T-helper 2 cell (primary cell): ENCODE measurements at places on chromosomes 5 and 9.

- no peak for DNase-seq
These were observed 20.6 kb upstream of the PRDM6 start for GRCh38 chr5:123068368-123068938.

DNA sequence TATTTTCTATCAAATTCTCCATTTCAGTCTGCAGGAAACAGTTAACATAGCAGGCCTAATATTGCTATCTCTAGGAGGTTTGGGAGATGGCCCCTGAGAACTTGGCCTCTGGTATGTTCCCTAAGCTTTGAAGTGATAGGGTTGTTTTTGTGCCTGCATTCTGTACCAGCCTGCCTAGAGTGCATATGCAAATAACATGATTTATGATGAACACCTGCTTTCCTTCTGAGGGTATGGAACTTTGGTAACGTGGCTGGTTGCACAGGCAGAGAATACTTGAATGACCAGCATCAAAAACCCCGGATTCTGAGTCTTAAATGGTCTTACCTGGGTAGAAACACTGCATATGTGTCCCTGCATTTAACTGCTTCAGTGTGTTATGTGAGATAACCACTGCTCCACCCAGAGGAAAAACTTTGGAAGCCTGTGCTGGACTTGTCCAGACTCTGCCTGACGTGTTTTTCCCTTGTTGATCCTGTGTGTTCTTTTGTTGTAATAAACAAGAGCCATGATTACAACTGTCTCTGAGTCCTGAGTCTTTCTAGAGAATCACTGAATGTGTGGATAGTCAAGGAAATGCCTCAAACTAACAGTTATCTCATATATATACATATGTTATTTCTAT, 111.3 kb upstream of the ABCA1 start:
- DNase-seq, result no peak

DNA sequence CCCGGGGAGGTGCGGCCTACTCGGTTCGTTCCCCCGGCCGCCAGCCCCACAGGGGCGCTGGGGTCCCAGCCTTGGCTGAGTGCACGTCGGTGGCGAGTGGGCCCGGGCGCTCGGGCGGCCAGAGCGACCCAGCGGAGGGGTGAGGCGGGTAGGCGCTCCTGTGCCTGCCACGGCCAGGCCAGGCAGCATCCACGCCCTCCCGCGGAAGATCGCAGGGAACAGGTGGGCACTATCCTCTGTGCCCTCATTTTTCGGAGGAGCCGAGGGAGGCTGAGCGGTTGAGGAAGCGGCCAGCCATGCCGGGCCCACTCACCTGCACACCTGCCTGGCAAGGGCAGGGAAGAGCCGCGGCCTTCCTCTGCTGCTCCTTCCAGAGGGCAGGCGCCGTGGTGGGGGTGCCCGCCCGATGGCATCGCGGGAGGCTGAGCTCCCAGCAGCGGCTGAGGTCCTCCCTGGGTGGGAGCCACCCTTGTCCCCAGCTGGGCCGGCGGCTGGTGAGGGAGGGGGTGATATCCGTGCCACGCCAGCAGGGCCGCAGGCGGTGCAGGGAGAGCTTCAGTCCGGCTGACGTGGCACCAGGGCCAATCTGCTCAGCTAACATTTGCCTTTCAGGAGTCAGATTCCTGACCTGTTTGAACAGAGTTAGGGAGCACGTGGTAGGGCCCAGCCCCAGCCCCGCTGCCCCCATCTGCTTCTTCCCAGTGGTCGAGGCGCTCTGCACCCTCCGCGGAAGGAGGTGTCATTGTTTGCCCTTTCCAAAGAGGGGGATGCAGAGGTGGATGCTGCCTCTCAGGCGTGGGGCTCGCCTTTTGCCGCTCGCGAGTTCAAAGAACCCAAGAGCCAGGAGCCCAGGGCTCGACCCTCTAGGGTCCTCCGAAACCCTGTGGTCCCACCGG, 1.6 kb upstream of the SEC16A start:
- DNase-seq, result no peak

DNA sequence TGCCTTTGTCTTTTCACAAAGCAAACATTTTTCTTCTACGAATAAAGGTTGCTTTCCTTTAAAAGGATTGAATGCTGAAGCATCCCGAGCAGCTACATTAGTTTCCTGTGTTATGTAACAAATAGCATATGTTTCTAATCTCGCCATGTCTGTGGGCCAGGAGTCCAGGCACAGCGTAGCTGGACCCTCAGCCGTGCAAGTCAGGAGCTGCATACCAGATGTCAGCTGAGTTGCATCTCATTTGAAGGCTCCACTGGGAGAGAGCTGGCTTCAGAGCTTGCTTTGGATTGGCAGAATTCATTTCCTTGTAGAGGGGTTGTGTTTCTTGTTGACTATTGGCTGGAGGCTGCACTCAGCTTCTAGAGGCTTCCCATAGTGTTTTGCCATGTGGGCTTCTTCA, 16.0 kb upstream of the GOLPH3 start:
- no peak for DNase-seq

GRCh38 chr9:124047251-124047672, 35.7 kb downstream of the LHX2 start:
- DNase-seq, result no peak

DNA sequence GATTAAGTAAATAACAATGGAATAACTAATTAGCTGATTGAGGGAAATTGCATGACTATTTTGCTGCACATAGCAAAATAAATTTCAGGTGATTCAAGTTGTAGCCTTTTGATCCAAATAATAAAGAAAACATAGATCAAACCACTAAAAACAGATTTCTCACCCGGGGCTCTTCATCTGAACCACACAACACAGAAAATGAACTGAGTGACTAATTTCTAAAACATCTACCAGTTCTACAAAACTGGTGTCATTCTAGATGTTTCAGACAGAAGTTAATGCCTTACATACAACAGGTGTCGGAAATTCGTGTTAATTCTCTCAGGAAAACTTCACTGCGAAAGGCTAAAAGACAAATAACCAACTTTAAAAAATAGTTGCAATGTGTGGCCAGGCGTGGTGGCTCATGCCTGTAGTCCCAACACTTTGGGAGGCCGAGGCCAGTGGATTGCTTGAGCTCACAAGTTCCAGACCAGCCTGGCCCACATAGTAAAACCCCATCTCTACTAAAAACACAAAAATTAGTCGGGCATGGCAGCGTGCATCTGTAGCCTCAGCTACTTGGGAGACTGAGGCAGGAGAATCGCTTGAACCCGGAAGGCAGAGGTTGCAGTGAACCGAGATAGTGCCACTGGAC, 6.9 kb downstream of the PROP1 start:
- DNase-seq, result no peak

DNA sequence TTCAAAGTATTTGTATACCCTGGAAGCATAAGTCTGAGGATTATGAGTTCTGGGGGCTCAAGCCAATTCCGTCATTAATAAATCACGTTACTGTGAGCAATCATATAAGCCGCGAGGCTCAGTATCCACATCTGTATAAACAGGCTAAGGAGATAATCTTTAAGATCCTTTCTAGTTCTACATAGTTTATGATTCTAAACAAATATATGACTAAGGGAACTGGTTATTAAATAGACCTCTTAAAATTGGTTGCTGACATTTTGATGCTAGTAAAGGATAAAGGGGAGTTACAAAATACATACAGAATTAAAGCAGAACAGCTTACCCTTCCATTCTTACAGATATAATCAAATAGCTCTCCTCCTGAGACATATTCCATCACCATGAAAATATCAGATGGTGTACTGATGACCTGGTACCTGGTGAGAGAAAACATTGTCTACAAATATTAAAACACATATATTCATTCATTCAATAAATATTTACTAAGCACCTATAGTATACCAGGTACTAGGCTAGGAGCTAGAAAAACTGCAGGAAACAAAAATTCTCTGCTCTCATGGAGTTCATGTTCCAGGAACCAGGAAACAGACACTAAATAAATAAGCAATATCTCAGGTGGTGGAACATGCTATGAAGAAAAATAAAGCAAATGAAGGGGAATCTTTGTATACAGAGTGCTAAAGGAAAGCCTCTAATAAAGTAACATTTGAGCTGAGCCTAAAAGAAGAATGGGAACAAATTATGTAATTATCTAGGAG, 19.5 kb upstream of the TTC33 start:
- no peak for DNase-seq

- no peak for DNase-seq
These were observed 251.3 kb downstream of the KDM4C start for GRCh38 chr9:7009065-7009464.

DNA sequence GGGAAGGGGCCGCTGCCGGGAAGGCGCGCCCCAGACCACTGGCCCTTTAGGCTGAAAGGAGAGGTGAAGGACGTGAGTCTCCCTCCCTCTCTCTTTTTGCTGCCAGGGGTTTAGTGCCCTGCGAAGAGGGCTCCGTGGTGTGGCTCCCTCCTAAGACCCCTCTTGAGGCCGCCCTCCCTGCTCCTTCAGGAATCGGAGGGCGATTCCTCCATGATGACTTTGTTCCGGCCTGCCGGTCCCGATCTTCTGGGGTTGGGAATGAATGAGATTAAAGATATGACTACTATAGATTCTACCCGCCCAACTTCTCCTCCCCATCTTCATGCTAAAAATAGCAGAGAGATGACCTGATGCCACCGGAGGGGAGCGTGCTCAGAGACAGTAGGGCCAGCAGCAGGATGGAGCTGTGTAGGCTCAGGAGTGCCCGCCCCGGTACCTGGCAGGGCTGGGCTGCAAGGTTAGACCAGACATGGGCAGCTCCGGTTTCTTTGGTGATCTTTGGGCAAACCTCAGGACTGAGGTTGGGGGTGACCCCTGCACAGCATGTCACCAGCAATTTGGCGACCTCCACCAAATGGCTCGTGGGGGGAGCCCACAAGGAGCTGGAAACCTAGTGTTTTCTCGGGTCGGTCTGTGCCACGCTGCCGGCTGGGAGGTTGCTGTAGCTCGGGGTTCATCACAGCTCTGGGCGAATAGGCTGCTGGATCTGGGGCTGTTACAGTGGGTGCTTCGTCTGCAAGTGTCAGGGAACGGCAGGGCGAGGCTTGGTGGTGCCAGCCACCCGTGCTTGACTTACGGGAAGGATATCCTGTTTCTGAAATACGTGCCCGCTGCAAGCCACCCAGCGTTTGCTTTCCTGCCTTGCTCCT, 1.7 kb downstream of the OLFM1 start:
- DNase-seq, result no peak

DNA sequence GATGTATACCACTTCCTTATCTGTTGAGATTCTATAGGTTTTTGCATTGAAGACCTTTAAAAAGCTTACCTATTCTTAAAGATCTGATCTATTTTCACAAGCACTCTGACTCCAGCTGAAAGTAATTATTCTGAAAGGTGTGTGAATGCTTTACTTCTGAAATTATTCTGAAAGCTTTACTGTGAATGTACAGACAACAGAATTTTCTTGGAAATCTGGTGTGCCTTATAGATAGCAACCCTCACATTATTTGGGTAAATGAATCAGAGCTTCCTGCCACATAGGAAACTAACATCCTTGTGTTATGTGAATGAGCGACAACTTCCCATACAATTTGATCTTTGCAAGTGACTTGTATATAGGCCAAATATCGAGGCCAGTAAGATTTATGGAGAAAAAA, 6.5 kb downstream of the CDO1 start:
- no peak for DNase-seq

DNA sequence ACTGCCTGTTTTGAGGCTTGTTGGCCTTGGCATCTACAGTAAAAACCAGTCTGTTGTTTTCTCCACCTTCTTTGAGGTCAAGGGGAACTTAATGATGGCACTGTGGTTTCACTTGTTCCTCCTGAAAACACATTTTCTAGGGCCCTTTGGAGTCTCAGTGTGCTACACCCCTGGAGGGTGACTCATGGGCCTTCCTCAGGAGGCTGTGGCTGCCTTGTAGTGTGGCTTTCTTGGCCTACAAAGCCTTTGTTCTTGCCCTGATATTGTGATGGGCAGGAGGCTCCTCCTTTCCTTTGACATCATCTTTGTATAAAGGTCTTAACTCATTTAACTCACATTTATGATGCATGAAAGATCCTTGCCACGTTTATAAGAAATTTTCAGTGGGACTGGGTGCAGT, 56.3 kb upstream of the GPBP1 start:
- DNase-seq, result no peak

DNA sequence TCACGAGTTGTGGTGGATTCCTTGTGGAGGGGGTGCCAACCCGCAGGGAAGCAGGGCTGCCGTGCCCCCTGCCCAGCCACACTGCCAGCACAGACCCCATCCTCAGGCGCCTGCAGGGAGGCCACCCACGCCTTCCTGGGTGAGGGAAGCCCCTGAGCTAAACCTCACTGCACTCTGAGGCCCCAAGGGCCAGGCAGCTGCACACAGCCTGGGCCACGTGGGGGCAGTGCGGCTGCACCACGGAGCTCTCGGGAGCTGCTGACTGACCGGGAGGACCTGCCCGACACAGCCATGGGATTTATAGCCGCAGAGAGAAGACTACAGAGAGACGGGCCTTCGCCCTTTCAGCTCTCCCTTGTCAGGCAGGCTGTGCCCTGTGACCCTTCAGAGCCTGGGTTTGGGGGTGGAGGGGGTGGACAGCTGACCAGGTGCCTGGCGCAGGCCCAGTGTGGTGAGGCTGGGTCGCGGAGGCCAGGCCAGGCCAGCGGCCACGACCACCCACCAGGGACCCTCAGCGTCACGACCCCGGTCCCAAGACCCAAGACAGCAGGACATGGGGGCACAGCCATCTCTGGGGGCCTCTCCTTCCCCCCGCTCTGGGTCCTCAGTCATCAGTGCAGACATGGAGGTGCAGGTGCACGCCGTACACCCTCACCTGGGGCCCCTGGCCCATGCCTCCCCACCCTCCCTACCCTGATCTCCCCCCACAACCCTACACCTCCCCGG, 4.3 kb upstream of the AHRR start:
- DNase-seq, result no peak

- DNase-seq, result no peak
These were observed 32.5 kb downstream of the GRAMD2B start for GRCh38 chr5:126455728-126456127.

- DNase-seq, result no peak
These were observed 14.1 kb upstream of the C5orf58 start for GRCh38 chr5:170218726-170219125.

DNA sequence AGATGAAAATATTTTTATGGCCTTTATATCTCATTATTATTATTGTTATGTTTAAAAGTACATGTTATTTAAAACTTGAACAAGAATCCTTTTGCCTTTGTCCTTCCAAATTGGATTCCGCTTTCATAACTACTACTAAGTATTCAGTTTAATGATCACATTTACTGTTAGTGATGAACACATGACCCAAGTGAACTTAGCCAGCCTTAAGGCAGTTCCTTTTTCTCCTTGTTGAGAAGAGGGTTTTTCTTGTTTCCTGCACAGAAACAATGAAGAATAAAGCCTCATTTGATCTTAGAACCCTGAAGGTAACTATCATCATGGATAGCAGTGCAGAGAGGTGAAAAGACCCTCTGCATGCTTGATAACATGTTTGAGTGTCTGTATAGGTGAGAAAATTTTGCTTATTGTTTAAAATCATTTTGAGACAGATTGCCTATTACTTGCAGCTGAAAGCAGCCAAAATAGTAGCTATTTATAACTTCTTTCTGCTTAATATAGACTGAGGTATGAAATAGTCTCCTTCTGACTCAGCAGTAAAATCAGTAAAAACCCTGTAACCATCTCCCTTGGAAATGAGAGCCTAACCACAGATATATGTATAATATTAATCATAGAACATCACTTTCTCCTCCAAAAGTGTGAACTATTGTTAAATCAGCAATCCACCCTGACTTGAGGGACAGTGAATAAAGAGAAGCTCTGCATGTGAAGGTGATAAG, 266.2 kb downstream of the SPATA31D1 start:
- DNase-seq, result no peak
